ENCODE measurements at places on chromosomes 12 and 14.

GRCh38 chr12:13339538-13339937 is 143.0 kb downstream of the EMP1 start:
- no peak for DNase-seq

DNA sequence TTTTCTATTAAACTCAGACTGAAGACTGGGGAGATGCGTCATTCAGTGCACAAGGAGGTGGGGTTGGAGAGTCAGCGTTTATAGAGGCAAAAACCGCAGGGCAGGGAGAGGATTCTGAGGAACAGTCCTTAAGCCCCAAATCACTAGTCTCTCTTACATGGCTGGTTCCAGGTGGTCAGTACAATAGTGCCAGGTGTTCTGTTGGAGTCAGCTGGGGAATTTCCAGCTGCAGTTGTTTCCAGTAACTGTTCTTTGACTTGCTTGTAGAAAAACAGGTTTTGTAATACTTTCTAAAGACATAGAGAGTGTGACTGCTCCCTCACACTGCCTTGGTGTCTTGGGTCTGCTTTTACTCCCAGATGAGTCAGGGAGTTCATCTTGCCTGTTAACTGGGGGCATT is 192.2 kb downstream of the TMTC3 start:
- no peak for DNase-seq

- DNase-seq, result no peak
Measured at GRCh38 chr12:106149096-106149784, 10.5 kb upstream of the NUAK1 start.

DNA sequence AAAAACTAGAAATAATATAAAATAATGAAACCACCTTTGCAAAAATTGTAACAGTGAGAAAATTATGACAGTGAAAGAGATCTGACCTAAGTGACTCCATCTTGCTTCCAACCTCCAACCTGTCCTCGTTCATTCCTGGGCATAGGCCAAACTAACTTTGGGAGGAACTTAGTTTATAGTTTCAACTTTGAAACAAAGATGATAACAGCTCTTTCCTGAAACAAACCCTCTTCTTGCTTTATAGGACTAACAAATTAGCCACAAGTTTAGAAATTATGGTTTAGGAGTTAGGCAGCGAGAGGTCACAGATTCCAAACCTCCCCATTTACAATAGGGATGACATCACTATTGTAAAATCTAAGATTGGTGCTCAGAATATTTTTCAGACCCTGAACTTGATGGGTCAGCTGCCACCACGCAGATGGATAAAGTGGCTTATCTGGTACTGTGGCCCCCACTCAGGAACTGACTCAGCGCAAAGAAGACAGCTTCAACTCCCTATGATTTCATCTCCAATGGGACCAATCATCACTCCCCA is 32.8 kb upstream of the OR10AD1 start:
- no peak for DNase-seq

- no peak for DNase-seq
Measured at GRCh38 chr14:20093442-20093841, 17.1 kb upstream of the OR4K17 start.

GRCh38 chr12:11658791-11659190 is 9.3 kb downstream of the ETV6 start:
- DNase-seq, result no peak

DNA sequence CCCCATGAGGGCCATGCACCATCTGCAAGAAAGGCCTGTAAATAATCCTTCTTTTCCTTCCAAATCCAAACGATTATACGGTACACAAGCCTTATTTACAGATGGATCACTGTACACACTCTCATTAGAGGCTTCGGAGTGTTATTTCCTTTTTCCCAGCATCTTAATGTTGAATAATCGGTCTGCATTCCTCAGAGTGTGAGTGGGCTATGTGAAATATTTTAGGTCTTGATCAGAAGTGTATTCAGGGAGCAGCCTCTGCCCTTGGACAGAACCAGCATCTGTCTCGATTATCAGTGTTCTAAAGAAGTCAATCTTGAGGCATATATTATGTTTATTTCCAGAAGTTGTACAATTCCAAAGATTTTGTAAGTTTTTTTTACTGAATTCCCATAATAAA is 340.6 kb downstream of the SEC23A start:
- no peak for DNase-seq

- DNase-seq, result no peak
Measured at GRCh38 chr14:89564286-89564957, 147.4 kb upstream of the FOXN3 start.

DNA sequence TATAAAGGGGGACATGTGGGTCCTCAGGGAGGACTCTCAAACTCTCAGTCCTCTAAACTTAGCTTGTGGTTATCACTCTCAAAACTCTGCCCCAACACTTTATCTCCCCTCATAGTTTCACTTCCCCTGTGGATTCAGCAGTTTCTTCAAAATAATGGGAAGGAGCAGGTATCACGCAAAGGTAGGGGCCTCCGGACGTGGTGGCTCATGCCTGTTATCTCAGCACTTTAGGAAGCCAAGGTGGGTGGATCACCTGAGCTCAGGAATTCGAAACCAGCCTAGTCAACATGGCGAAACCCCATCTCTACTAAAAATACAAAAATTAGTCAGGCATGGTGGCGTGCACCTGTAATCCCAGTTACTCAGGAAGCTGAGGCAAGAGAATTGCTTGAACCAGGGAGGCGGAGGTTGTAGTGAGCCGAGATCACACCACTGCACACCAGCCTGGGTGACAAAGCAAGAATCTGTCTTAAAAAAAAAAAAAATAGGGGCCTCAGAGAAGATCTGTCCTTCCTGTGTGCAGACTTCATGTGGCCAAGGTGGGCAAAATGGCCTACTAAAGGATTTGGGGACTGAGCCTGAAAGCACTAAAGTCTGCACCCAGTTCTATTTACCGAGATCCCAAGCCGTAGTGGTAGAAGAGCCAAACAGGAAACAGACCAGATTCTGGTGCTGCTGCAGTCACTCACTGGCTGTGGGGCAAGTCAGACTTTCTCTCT is 6.4 kb downstream of the ITGB7 start:
- DNase-seq, result peak; percentile 41

DNA sequence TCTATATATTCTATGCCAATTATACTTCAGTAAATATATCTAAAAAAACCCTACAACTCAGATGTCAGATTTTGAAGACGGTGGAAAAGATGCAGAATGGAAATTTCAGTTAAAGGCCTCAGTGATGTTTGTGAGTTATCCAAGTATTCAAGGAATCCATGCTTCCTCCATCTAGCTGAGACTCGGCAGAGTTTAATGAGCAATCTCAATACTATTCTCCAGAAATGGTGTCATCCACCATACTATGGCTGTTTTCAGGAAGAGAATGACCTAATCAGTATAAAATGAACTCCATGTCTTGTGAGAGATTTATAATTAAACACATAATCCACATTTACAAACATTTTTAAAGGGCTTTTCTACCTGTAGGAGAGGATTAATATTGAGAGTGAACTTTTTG is 66.0 kb downstream of the KLHL28 start:
- no peak for DNase-seq

GRCh38 chr12:108833757-108834472 is 23.5 kb downstream of the SSH1 start:
- DNase-seq, result no peak

Measured in stimulated activated naive B cell treated with anti-CD40 and anti-IgM and Interleukin-4, amounts not matched to agents 10 μg/mL and 1 μg/mL and 100 μg/mL, for 72 hours (primary cell).